Fibroblast of gingiva (primary cell): ENCODE measurements at places on chromosomes 6 and 20.

DNA sequence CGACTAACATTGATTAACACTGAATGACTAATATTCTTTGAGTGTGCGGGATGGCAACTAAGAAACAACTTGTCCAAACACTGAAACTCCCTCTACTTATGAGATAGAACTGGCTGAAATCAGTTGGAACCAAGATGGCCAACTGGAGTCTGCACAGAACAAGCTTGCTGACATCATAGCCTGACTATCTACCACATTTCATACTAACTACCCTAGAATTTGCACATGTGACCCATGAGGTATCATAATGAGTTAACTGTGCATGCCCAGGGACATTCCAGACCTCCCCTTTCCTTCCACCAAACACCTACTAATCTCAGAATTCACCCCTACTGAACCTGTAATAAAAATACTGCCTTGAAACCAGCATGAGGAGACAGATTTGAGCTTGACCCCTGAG is 43.2 kb downstream of the PHIP start:
- no peak for DNase-seq

DNA sequence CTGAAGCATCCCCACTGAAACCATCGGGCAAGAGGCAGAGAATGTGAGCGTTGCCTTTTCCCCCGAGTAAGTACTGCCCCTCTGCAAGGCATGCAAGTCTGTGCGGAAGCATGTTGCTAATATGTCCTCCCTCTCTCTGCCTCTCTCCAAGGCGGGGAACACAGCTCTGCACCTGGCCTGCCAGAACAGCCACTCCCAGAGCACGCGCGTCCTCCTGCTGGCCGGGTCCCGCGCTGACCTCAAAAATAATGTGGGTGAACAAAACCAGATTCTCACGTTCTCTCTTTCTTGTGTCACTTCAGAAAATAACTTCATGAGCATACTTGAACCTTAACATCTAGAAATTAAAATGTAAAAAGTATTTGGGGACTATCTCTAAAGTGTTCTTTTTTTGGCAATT is 26.4 kb downstream of the LYRM2 start:
- DNase-seq: no peak

GRCh38 chr6:128471907-128472306 is 48.5 kb downstream of the PTPRK start:
- DNase-seq: no peak

GRCh38 chr6:157673596-157673995 is 149.4 kb upstream of the SNX9 start:
- no peak for DNase-seq

GRCh38 chr6:80523010-80523409 is 416.5 kb downstream of the BCKDHB start:
- no peak for DNase-seq

GRCh38 chr6:3820563-3820962 is 28.6 kb upstream of the FAM50B start:
- DNase-seq: no peak

DNA sequence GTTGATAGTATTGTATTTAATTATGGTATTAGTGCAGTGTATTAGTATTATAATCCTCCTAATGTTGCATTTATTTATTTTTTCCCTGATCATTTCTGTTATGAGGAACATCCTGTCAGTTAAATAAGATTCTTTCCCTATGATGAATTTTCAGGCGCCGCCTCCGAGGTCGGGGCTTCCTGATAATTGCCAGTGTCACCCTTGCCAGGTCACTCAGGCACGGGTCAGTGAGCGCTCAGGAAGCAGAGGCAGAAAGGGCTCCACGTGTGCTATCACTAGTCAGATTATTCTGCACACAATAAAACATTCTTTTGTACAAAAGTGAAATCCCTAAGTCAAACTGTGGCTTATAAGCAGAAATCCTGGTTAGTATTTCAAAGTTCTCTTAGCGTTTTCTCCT is 64.8 kb downstream of the TSHZ2 start:
- DNase-seq: no peak

DNA sequence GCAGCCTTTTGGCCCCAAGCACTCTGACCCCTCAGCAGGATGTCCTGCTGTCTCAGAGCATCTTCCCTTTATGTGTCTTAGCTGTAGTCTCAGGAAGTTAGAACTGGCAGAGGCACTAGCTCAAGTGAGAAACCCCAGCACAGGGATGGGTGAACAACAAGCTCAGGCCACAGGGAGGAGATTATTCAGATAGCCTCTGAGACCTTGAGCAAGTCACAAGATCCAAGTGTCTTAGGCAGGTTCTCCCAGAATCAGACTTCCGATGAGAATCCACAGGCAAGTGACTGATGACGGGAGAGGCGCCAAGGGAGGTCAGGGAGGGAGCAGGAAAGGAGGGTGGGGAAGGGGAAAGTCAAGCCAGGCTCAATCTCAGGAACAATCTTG is 13.0 kb upstream of the SYNDIG1 start:
- DNase-seq: no peak

GRCh38 chr6:32195902-32196681 is 3.6 kb upstream of the GPSM3 start:
- DNase-seq: peak; percentile 84

GRCh38 chr6:140208286-140208685 is 833.8 kb upstream of the CITED2 start:
- DNase-seq: no peak

DNA sequence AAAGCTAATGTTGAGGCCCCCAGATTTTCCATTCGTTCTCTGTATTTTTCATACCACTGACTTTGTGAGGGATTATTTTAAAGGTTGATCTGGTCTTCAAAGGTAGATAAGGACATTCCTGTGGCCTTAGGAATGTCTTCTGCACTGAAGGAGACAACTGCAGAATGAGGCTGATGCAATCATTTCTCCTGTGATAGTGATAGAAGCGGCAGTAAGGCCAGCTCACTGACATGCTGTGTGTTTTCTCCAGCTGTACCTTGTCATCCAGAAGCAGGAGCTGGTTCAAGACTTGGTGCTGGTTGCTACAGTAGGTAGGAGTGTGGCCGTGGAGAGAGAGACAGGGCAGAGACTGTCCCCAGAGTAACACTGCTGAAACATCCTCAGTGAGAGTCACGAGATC is 53.8 kb downstream of the DCBLD1 start:
- no peak for DNase-seq

DNA sequence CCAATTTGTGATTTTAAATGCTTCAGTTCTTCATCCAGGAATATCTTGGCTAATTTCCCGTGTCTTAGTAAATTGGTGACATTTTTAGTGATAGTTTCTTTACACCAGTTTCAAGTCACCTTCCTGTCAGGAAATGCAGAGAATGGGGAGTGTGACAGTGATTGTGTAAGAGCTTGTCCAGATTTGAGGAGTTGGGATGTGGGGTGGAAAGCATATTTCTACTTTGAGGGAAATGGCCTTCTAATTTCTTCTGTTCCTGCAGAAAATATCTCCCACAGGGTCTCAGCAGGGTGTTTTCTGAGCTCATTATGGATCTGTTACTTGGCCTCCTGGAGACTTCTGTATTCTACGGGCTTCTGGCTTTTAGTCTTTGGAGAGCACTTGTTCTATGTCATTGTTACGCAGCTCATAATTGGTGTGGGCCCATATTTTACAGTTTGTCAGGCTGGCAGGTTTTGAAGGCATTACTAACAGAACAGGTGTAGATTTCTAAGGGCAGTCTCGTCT is 65.6 kb downstream of the TMEM200A start:
- DNase-seq: no peak

GRCh38 chr6:16286151-16286522 is 47.8 kb downstream of the GMPR start:
- DNase-seq: peak; percentile 20

DNA sequence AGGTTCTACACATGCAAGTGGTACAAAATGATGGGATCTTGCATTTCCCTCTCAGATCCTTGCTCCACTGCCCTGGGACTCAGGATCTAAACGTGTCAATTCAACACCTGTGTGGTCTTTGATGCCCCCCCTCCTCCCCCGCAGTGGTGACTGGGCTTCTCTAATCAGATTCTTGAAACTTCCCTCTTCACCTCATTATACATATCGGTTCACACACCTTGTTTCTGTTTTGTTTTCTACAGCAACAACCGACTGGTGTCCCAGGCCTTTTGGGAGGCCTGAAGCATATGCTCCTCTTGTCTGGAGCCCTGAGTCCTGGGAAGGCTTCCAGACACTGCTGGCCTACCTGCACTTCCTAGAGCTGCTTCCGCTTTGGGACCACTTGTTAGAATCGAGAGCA is 20.0 kb downstream of the SAMD3 start:
- no peak for DNase-seq

GRCh38 chr6:136960781-136961180 is 38.7 kb downstream of the SLC35D3 start:
- no peak for DNase-seq

DNA sequence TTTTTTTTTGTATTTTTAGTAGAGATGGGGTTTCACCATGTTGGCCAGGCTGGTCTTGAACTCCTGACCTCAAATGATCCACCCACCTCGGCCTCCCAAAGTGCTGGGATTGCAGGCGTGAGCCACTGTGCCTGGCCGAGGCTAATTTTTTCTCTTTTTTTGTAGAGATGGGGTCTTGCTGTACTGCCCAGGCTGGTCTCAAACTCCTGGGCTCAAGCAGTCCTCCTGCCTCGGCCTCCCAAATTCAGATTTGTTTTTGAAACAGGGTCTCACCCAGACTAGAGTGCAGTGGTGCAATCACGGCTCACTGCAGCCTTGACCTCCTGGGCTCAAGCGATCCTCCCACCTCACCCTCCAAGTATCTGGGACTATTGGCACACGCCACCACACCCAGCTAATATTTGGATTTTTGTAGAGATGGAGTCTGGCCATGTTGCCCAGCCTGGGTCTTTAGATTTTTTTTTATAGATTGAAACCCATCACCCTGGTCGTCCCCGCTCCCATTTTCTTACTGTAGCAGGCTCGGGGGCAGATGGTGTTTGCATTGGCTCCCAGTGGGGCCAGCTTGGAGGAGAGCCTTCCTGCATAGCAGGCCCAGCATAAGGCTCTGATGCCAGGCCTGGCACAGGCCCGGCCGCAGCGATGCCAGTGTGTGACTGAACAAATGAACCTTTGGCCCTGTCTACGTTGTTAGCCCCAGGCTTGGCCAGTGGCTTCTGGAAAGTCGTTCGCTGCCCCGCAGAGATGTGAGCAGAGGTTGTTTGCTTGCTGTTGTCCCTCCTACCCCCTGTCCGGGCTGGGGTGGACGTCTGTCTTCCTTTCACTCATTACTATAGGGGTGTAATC is 4.3 kb upstream of the MTG2 start:
- no peak for DNase-seq

- DNase-seq: no peak
Measured at GRCh38 chr20:3461211-3461771, 9.5 kb upstream of the ATRN start.

DNA sequence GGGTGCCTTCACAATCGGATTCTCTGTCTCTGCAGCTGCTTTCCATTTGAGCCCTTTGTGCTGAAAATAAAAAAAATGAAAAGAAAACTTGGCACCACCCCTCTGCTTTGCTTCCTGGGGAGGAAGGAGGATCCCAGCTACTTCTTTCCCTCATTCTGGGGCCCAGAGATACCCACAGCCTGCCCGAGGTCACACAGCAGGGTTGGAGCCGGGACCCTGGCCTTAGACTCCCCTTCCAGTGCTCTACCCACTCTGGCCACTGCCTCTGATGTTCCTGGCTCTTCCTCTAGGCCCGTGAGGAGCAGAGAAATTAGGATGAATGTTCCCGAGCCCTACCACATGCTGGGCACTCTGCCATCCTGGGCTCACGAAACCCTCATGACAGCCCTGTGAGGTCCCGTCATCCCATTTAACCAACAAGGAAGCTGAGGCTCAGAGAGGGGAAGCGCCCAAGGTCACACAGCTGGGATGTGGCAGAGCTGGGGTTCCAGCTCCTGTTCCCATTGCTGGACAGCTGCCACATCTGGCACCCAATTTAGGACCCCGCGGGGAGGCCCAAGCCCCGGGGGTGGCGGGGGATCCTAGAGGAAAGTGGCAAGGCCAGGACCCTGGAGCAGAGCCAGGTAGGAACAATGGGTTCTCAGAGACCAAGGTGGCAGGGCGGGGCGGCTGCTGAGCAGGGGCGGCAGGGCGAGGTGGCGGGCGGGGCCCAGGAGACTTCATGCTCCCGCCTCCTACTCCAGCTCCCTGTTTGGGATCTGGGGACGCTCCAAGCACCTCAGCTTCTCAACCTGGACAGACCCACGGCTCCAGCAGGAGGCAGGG is 76.6 kb downstream of the CEBPB start:
- peak; percentile 83 for DNase-seq

- no peak for DNase-seq
Measured at GRCh38 chr6:108250240-108250866, 10.5 kb downstream of the SNX3 start.

GRCh38 chr6:89500611-89501010 is 67.7 kb downstream of the ANKRD6 start:
- no peak for DNase-seq

DNA sequence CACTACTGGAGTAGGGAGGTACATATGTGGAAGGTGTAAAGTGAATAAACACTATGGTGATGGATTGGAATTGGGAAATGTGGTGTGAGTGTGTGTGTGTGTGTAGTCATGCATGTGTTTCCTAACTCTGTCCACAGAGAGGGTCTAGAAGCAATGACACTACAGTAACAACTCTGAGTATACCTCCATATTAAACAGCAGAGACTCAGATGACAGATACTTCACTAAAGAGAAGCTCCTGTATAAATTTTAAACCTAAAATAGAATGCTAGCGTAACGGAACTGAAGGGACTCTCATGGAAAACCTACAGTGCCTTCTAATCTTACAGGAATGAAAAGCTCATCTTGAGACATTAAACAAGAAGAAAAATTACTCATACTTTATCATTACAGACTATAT is 150.5 kb downstream of the SLC16A10 start:
- DNase-seq: no peak

- DNase-seq: no peak
Measured at GRCh38 chr6:38375341-38375740, 264.4 kb downstream of the BTBD9 start.

- DNase-seq: no peak
Measured at GRCh38 chr20:48761023-48761785, 66.6 kb downstream of the PREX1 start.

- DNase-seq: no peak
Measured at GRCh38 chr6:3529232-3529631, 72.4 kb upstream of the SLC22A23 start.

DNA sequence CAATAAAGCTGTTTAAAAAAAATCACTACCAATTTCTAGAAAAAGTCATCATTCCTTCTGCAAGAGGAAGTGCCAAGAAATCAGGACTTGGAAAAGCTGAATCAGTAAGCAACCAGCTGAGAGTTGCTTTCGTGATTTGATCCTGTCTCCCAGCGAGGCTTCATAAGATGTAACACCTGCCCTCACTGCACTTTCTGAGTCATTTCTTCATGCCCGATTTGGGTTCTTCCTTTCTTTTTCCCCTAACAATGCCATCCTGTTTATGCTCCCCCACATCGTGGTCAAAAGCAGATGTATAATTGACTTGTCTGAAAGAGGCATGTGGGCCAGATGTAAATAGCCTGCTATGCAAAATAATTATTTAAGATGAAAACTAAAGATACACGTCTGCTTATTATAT is 52.1 kb downstream of the RIPOR2 start:
- peak; percentile 58 for DNase-seq

- no peak for DNase-seq
Measured at GRCh38 chr20:41748756-41749582, 130.8 kb upstream of the CHD6 start.
